ENCODE measurements at places on chromosomes 6 and 20.

GRCh38 chr6:14726816-14727493 lies 518.9 kb upstream of the JARID2 start:
- no peak for DNase-seq

DNA sequence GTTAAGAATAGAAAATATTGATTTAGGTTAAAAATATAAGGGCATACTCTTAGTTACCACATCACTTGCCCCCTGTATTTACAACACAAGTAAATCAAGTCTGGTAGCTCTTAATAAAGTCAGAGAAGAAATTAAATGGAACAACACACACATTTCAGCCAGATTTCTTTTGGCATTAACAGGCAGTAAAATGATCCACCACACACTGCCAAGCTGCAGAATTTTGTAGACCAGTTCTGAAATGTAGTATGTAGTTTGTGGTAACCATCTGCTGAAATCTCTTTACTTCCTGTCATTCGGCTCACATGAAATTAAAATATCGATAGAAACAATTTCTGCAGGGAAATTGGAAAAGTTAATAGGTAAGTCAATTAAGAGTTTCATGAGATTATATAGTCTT lies 326.8 kb downstream of the KHDRBS2 start:
- DNase-seq, result no peak

DNA sequence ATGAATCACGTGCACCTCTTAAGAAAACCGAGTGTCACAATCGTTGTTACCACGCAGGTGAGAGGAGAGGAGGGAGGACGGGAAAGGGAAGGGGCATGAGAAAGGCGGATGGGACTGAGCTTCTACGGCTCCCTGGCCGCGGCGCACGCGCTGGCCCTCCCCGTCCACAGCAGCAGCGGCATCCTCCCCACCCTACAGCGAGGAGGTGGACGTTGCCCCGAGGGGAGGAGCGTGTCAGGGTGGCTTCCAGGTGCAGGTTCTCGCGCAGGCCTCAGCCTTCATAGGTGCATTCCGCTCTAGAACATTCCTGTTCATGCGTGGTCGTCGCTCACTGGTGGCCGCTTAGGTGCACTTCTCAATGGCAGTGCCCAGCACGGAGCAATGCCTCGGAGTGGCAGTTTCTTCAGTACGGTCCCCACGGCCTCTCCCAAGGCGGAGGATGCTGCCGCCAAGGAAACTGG lies 29.7 kb upstream of the AFDN start:
- no peak for DNase-seq

- DNase-seq, result no peak
These were observed 247.8 kb downstream of the BMP2 start for GRCh38 chr20:7015257-7015656.

DNA sequence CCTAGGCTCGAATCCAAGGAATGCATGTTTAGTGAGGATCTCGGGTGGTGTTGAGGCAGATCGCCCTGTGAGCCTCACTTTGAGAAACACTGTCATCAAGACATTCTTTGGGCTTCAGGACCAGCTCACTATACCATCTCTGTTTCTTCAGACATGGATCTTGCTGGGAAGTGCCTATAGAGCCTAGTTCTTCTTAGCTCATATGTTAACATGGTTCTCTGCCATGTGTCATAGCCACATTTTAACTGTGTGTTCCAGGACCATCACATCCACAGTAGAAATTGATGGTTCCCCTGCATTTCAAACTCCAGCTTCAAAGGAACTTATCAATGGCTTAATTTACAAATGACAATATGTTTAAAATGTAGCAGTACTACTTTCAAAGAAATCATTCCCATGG lies 57.4 kb downstream of the NOX3 start:
- DNase-seq, result no peak

DNA sequence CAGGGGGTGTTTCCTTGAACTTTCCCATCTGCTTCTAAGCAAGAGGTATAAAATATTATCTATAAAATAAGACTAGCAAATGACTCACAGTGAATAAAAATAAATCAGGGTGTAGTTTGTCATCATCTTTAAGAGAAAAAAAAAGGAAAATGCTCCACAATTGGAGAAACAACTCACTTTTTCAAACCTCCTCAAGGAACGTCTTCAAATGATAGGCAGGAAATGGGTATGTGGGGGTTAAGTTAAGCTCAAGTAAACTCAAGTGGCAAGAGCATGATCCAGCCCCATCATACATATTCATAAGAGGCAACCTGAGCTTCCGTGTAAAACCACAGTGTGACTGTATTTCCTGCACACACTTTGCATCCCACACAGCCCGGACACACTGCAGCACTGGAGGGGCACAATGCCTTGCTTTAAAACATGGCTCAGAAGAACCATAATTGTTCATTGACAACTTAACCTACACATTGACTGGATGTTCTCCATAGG lies 58.5 kb upstream of the CEP85L start:
- no peak for DNase-seq

DNA sequence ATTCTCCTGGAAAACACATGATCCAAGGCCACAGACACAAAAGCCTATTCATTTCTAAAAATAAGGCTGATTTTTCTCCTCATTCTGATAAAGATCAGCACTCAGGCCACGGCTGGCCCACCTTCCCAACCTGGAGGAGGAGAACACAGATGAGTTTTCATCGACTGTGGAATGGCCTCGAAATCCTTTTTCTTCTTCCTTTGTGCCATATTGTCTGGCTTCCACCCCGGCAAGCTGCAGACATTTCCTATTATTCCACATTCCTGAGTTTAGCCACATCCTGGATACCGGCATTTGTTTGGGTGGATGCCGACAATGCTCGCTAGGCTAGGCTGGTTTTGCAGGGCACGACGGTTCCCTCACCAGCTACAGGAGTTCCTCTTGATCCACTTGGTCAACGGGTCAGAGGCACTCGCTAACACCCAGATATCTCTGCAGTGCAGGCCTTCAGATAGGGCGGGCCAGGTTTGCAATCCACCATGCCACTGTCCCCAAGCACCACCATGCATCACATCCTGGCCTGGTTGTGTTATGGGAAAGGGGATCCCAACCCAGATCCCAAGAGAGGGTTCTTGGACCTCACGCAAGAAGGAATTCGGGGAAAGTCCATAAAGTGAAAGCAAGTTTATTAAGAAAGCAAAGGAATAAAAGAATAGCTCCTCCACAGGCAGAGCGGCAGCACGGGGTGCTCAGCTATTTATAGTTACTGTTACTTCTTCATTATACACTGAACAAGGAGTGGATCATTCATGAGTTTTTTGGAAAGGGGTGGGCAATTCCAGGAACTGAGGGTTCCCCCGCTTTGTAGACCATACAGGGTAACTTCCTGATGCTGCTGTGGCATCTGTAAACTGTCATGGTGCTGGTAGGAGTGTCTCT lies 4.2 kb upstream of the CTSZ start:
- DNase-seq, result no peak

Measured in amygdala (tissue), 56 donors.